ENCODE measurements at places on chromosomes 1 and 21.

- no peak for DNase-seq
Observed at GRCh38 chr1:83000286-83000685, 998.6 kb downstream of the TTLL7 start.

DNA sequence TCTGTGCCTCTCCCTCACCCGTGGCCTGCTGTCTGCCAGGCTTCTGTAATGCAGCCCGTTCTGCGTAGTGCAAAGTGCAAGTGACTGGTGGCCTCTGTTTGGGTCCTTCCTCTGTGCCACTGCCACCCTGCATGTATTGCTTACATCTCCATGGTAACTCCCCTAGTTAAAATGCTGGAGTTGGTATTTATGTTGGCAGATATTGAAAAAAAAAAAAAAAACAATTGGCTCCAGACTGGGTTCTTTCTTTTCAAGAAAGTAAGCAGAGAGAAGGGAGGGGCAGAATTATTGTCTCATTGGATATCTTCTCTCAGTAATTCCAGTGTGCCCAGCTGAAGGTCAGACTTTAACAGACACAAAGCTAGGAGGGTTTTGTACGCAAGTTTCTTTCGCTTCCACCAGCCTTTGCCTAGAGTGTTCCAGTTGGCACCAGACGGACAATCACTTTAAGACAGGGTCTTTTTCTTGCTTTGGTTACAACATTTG, 242.3 kb downstream of the PBX1 start:
- no peak for DNase-seq

GRCh38 chr1:245512980-245513578, 358.3 kb downstream of the KIF26B start:
- peak; percentile 67 for DNase-seq

DNA sequence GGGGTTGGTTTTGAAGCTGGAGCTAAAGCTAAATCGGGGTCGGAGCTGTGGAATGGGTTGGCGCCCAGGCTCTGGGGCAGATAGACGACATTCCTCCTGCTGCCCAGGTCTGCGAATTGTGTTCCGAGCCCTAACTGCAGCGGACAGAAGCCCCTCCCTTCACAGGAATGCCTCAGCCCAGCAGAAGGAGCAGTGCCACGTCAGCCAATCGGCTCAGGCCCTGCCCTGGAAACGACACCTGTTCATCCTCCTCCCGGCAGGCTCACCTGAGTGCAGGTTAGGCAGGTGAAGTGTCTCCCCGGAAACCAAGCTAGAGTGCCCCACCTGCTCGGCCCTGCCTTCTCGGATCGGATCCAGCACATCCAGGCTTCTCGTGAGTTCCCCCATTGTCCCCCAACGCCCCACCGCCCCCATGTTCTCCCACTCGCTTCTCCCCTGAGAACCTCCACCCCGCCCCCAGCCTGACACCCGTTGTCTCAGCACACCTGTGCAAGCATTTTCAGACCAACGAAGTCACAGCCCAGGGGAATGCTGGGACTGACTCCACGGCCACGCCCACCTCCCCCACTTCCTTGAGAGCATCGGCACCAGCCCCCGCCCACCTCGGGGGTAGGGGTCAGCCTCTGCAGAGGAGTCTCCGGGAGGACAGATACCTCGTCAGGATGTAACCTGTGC, 775 bp downstream of the TMEM125 start:
- peak; percentile 93 for DNase-seq

- DNase-seq: no peak
Observed at GRCh38 chr1:89989799-89990198, 5.1 kb upstream of the ZNF326 start.

DNA sequence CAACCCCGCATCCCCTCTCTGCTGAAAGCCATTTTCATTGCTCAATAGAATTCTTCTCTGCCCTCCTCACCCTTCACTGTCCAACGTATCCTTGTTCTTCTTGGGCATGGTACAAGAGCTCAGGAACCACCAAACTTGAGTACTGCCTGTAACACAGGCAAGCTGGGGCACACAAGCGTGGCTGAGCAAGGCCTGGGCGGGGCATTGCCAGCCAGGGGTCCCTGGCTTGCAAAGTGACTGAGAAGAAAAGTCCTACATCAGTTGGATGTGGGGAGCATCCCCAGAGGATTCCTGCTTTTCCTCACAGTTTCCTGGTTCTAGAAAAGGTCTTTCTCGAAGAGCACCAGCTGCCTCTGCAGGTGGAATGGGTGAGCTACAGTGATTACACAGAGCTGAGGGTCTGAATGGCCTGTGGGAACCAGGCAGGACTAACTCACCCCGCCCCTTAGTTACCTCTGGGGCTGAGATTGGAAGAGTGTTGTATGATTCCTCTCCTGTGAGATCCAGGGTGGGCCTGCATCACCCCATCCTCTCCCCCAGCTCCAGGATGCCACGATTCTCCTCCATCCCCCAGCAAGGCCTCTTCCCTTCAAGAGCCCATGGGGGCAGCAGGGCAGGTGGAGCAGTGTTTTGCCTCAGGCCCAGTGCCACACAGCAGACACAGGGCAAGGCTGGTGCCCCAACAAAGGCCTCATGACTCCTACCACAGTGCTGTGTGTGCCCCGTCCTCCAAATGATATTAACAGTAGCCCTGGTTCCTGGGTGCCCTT, 121.9 kb downstream of the MATN1 start:
- peak; percentile 20 for DNase-seq

GRCh38 chr1:198830412-198830811, 191.6 kb downstream of the PTPRC start:
- no peak for DNase-seq

DNA sequence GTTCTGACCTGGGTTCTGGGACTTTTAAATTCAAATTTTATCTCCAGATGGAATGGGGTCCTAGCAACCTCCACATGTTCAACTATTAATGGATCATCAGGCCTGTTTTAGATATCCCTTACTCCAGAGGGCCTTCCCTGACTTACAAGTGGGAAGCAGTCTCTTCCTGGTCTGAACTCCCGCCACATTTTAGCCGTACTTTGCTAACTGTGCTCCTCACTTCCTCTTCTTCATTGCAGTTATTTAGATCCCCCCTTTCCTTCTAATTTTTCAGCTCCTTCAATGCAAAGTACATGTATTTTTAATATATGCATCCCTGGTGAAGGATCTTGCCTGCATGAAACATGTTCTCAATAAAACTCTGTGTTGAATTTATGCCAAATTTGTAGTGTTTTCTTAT, 3.7 kb downstream of the CD1A start:
- no peak for DNase-seq

- no peak for DNase-seq
Observed at GRCh38 chr21:17848228-17848627, 29.1 kb upstream of the C21orf91 start.

DNA sequence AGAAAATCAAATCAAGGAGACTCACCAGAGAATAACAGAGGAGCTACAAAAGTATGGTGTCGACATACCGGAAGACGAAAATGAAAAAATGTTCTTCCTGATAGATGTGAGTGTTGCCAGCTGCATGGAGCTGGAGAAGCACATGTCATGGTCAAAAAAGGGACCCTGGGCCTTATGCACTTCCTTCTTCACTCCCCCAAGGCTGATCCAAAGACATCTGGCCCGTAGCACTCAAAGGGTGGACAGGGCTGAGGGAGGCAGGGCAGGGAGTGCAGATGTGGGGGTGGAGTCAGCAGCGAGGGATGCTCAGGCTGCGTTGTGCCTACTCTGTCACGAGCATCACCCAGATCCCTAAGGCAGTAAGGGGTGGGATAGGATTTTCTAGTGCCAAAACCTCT, 19.4 kb downstream of the MX1 start:
- no peak for DNase-seq

- DNase-seq: no peak
Observed at GRCh38 chr1:94049791-94050190, 71.2 kb downstream of the ABCA4 start.

GRCh38 chr1:64323054-64323453, 119.6 kb downstream of the UBE2U start:
- peak; percentile 29 for DNase-seq

- no peak for DNase-seq
Observed at GRCh38 chr1:28067523-28068090, 20.8 kb downstream of the EYA3 start.

DNA sequence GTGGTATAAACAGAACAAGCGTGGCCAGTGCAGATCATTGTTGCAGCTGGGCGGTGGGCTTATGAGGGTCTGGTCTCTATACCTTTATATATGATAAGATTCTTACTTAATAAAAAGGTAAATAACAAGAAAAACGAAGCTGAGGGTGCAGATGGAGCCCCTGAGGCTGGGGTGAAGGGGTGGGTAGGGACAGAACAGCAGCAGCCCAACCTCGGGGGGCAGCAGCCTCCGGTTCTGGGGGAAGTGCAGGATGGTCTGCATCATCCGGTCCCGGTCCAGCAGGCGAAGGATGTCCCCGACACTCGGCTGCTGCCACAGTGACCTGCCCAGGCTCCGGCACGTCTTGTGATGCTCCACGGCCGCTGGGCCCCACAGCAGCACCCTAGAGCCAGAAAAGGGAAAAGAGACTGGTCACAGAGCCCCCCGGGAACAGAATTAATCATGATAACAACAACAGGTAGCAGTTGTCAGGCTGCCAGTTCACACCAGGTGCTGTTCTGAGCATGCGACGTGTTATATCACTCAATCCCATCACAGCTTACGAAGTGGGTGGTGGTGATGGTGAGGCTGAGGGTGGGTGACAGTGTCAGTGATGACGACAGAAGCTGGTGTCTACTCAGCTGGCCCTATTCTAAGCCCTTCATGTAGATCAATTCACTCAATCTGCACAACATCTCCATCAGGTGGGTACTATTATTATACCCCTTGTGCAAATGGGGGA, 35.5 kb downstream of the MRAP start:
- DNase-seq: no peak

DNA sequence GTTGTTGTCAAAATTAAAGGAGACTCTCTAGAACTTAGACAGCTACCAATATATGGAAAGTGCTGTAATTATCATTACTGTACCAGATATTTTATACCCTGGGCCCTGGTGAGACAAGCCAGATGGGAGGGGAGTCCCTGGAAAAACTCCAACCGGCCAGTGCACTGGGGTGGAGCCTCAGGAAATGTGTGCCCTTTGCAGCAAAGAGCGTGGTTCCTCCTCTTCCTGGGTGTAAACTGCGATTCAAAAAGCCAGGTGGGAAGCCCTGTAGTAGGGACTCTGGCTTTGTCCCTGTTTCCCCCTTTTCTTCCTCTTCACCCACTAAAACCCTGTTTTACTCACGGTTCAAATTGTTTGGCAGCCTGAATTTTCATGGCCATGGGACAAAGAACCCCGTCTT, 812.3 kb downstream of the PLA2G4A start:
- DNase-seq: no peak

- no peak for DNase-seq
Observed at GRCh38 chr21:37389456-37389855, 22.9 kb downstream of the DYRK1A start.

DNA sequence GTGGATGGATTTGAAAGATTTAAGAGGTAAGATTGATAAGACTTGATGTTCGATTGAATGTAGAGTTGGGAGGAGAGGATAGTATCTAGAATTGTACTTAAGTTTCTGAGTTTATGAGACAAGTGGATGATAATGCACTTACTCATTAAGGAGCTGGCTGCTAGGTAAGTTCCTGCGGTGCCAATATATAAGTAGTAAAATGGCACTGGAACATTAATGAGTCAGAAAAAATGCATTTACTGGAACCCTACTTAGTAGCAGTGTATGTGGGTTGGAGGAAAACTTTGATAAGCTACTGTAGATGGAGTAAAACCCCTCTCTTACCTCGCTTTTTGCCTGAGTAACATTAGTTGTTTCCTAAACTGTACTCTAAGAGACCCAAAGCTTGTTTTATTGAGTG, 68.2 kb downstream of the ZFYVE9 start:
- DNase-seq: no peak

- DNase-seq: no peak
Observed at GRCh38 chr1:91672601-91673161, 172.0 kb downstream of the CDC7 start.

GRCh38 chr1:55741516-55741915, 526.4 kb upstream of the USP24 start:
- DNase-seq: no peak

- DNase-seq: peak; percentile 32
Observed at GRCh38 chr21:20968391-20968790, 29.8 kb upstream of the NCAM2 start.

DNA sequence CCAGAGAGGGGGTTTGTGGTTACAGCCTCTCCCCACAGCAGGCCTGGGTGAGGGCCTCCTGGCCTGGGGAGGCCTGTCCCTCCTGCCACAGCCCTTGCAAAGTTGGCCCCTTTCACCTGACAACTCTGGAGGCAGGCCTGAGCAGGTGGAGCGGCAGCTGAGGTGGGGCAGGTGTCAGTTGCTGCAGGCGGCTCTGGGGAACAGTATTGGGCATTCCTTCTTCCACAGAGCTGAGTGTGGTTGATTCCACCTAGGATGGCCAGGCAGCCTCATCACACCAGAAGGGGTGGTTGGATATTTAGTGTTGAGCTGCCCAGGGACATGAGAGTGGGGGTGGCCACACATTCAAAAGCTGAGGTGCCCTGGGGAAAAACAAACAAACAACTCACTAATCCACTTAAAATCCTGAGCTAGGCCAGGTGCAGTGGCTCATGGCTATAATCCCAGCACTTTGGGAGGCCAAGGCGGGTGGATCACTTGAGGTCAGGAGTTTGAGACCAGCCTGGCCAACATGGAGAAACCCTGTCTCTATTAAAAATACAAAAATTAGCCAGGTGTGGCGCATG, 31.1 kb downstream of the PIGP start:
- DNase-seq: peak; percentile 41

GRCh38 chr1:223724376-223724775, 12.0 kb downstream of the CAPN2 start:
- DNase-seq: no peak

- no peak for DNase-seq
Observed at GRCh38 chr1:68570871-68571270, 74.0 kb upstream of the DEPDC1 start.

DNA sequence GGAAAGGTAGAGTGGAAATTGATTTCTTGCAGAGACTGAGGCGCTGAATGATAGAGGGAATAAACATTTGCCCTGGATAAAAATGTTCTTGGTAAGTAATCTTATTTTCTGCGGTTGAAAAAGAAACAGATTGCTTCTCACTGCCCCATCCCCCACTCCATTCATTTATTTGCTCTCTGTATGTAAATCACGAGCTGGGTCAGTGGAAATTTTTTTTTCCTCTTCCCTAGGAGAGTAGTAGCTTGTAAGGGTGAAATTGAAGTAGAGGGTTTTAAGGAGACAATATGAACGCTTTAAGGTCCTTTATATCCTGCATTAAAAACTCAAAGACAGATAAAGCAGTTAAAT, 1.4 kb upstream of the BRINP3 start:
- peak; percentile 54 for DNase-seq

DNA sequence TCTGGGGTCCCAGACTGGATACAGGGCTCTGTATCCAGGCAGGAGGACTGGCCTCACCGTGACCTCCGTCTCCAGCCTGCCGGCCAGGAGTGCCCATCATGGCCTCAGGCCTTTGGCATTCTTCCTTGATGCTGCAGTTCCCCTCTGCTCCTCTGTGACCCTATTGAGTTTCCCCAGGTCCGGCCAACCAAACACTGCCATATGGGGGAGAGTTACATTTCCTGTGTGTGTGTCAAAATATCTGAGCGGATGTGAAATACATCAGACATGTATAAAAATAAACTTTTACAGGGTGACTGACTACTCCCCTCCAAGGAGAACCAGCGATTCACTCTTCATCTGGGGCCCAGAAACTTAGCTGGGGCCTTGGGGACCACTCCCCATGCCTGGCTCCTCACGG, 10.2 kb upstream of the UBL4B start:
- no peak for DNase-seq

GRCh38 chr1:48674641-48675040, 102.0 kb downstream of the BEND5 start:
- DNase-seq: peak; percentile 15

- no peak for DNase-seq
Observed at GRCh38 chr1:51612447-51612961, 4.4 kb upstream of the OSBPL9 start.

Data from mesendoderm (in vitro differentiated cells).